ENCODE measurements at places on chromosomes 4 and X. TPM values are rescaled to one million over a fixed set of nuclear protein-coding genes. Genes with fewer than 3 reads are reported as not detected.

The TLL1 gene
- 1.3 TPM for total RNA-seq

The SPANXN4 gene
- total RNA-seq: not detected

The MID1IP1 gene
- total RNA-seq: 16.0 TPM

The FGD1 gene
- 13.8 TPM for total RNA-seq

The GUCY1A1 gene
- total RNA-seq: 72.6 TPM

The SSX3 gene
- not detected for total RNA-seq

The FGFBP2 gene
- total RNA-seq: not detected

The PWWP3B gene
- total RNA-seq: 0.63 TPM

The IL9R gene
- total RNA-seq: not detected

The PCSK1N gene
- total RNA-seq: 63.5 TPM

The FAM184B gene
- total RNA-seq: 3.1 TPM

The CPLX1 gene
- total RNA-seq: 2.5 TPM

The CT45A5 gene
- not detected for total RNA-seq

The SORCS2 gene
- total RNA-seq: 8.1 TPM

Measured in parietal lobe (tissue), 2 donors.